ENCODE measurements at places on chromosomes 7 and 10. TPM values are rescaled to one million over a fixed set of nuclear protein-coding genes. Genes with fewer than 3 reads are reported as not detected.

DNA sequence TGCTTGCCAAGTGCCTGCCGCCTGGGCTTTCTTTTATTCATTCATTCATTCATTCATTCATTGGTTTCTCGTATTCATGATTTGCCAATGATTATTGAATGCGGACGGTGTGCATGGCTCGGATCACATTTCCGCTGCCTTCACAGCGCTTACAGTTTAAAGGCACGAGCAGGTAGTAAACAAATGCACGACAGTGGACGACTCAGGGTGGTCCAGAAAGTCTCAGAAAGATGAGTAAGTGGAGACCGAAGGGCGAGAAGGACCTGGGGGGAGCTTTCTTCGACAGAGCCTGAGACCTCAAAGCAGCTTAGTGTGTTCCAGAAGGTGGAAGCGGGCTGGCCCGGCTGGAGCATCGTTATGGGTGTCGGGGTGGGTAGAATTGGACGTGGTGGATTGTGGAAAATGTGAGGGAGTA, 506 bp downstream of the MCM10 start:
- DNase-seq: no peak

DNA sequence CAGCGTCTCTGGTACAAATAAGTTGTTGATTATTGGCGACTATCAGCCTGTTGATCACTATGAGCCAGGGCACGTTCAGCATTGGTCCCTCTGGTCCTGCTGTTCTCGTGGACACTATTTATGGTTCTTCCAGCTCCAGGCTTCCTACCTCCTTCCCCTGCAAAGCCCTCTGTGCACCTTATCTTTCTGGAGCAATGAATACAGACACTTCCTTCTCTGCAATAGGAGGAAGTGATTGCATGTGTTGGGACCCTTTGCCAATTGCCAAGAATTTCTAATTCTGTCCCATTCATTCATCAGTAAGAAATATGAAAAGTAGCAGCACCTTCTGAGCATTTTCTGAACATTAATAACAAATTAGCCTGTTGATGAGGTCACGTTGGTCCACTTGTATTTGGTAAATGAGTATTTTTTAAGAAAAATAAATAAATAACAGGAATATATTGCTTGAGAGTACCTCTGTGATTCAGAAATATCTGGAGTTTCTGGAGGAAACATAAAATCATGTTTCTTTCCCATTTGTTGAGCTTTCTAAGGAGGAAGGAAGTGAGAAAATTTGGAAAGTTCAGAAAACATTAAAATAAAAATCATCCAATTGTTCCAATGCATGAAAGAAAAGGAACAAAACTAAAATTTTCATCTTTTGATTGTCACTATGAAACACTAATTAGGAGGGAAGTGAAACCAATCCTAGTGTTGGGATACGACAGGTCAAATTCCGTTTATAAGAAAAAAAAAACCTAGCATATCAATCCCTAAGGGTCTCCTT, 259.1 kb upstream of the KLF6 start:
- DNase-seq: no peak

DNA sequence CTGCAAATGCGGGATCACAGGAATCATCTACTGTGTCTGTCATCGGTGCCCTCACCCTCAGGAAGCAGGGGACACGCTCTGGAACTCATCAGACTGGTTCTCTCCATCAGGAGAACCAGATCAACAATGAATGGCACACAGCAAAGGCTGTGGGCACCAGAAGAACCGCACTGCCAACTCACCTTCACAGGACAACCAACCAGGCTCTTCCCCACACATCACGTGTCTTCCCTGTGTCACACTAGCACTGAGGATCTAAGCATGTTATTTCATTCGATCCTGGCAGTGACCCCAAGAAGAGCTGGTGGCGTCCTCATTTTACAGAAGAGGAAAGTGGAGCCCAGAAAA, 106.1 kb downstream of the TNS3 start:
- DNase-seq: no peak

- DNase-seq: no peak
Observed at GRCh38 chr10:19767876-19768275, 48.4 kb upstream of the PLXDC2 start.

DNA sequence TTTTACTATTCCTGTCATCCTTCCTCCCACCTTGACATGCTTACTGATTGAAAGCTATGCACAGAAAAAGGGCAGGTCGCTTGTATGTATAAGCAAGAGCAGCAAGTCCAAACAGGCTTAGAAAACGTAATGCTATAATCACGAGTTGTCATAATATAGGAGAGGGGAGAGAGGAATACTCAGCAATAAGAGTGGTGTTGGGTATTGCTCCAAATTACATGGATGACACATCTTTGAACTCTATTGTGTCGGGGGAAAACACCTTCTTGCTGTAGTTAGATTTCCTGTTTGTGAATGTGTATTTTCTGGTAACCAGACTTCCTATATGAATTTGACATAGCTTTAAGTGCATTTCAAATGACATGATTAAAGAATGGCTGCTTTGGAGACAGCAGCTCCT, 7.5 kb downstream of the MET start:
- DNase-seq: no peak

DNA sequence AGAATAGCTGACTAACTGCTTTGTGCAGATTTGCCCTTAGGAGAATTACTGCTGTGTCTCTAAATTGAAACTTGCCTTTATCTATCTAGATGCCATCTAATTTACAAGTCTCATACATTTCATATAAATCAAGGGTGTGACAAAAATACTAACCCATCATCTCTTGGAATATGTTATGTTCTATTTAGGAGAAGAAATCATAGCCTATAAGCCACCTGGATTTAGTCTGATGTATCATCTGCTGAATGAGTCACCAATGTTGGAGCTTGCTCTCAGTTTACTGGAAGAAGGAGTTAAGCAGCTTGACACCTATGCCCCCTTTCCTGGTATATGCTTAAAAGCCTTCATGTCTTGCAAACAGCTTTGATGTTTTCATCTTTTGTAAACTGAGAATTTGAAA, 43.5 kb downstream of the NUP205 start:
- no peak for DNase-seq

DNA sequence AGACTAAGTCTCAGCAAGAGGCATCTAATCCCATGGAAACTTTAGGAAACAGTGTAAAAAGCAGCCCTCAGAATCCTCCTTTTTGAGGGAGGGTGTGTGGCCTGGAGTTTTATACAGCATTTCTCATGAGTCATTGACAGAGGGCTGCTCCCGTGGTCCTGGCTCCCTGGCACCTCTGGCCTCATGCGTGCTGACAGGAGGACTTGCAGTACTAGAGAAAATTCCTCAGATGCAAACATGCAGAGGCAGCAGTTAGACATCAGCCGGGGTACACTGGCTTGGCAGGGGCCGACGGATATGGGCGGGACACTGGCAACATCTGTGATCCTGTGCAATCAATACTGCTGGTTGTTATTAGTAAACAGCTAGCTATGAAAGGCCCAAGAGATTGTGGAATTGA, 925.1 kb upstream of the CELF2 start:
- DNase-seq: no peak

DNA sequence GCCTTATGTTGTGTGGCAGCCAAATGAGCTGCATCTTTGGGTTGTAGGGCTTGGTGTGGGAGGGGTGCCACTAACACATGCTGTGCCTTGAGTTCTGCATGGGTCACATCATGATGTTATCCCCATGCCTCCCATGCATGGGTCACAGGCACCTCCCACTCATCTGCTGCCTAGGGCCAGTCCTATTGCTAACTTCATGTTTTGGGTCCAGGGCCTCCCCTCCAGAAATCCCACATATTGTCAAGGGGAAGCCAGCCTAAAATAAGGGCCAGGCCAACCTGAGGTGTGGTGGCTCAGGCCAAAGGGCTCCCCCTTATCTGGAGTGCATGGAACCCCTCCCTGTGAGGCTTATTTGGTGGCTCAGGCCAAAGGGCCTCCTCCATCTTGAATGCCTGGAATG, 299.0 kb downstream of the RPS24 start:
- DNase-seq: no peak

DNA sequence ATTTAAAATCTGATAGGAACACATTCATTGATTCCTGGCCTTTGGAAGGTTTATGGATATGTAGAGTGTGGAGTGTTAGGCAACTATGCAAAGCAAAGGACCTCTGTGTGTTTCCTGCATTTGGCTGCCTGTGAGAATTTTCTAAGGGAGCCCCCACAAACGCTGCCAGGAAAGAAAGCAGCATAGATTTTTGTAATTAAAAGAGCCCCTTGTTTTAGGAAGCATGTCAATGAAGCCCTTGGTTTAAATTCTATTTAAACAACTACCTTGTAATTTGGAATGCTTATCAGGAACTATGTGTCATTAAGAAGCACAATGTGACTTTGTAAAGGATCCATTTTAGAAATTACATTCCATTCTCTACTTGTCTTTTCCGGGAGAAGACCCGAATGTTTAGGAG, 742.5 kb downstream of the NXPH1 start:
- no peak for DNase-seq

DNA sequence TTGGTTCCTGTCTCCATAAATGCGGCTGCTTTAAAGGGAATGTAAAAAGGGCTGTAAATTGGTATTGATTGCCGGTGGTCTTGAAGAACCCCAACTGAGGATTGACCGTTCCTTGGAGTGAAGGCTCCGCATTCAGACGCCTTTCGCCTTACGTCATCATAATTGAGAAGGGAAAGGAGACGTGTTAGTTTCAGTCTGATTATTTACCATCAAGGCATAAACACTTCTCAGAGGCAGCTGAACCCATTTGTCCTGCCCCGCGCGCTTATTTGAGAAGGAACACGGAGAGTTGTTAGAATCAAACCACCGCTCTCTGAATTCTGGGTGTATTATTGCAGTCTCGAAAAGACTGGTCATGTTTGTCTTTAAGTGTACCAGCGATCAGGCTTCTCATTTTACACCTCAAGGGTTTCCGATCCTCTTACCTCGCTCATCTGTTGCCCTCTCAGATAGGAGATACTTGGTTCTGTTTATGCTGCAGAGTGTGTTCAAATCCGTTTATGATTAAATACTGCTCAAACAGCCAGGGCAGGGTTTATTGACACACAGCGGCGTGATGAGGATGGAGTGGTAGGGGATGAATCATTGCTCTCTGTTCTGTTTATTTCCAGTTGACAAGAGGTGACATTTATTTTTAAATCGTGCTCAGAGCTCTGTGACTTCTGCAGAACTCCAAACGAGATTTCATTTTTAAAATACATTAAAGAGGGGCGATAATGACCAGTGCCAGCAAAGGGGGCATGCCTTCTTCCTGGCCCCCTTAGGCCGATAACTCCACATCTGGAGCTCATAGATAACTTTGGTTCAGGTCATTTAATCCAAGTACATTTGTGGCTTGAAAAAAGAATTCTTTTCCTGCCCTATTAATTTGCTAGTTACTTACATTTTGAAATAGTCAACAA, 30.4 kb downstream of the FOXK1 start:
- DNase-seq: no peak

DNA sequence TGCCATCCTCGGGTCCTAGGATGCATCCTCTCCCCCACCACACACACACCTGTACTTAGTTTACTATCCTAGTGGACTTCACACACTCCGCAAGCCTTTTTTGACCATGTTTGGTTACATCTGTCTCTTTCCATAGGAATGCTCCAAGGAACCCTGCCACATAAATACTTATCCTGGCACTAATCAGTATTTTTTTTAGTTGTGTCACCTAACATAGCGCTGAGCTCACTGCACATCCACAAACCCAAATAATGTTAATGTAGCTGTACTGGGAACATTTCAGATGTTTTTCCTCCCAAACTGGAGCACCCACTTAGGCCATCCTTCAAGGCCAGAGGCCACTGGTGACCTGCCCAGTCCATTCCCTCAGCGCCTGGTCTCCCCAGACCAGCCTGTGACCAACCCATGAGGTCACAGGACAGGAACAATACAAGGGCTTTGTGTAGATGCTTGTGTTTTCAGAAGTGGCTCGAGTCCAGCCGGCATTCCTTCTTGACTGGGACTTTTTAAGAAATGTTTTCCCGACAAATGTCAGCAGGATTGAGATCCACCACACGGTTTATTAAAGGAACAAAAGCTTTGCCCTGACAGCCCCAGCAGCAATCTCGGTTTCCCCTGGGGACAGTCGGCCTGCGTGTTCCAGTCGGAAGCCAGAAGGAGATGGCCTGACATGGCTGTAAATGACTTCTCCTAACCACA, 181.4 kb downstream of the JCAD start:
- DNase-seq: no peak

DNA sequence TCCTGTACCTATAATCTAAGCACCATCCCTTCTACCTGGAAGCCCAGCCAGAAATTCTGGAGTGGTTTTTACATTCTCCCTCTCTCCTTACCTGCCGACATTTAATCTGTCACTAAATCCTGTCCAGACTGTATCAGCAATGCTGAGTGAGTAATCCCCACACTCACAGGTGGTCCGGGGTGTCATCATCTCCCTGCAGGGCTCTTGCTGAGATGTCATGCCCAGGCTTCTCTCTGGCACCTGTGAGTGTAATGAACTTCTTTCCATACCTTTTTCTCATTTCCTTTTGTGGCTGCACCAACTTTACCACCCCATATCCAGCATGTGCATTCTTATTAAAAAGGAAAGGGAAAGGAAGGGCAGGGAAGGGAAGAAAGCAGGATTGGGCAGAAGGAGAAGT, 355.2 kb downstream of the CCSER2 start:
- no peak for DNase-seq

GNGT1 gene
- 0.95 TPM for total RNA-seq

AGR2 gene
- 88.3 TPM for total RNA-seq

GBX1 gene
- not detected for total RNA-seq

MGAM2 gene
- 0.05 TPM for total RNA-seq

ZWINT gene
- total RNA-seq: 20.2 TPM

All from urinary bladder (tissue), 4 donors.